ENCODE measurements at places on chromosomes 6 and 20. TPM values are rescaled to one million over a fixed set of nuclear protein-coding genes. Genes with fewer than 3 reads are reported as not detected.

KCNB1 gene
- total RNA-seq: not detected

ADGB gene
- total RNA-seq: not detected

MYO6 gene
- total RNA-seq: 68.0 TPM

PARD6B gene
- total RNA-seq: 0.07 TPM

RUNX2 gene
- not detected for total RNA-seq

OR2H1 gene
- not detected for total RNA-seq

GSTA2 gene
- total RNA-seq: not detected

RAMACL gene
- 4.0 TPM for total RNA-seq

ADTRP gene
- total RNA-seq: 3.3 TPM

DNAH8 gene
- 0.97 TPM for total RNA-seq

PGC gene
- not detected for total RNA-seq

C20orf202 gene
- total RNA-seq: not detected

BEND6 gene
- 0.66 TPM for total RNA-seq

NFKBIL1 gene
- 14.6 TPM for total RNA-seq

PRR18 gene
- not detected for total RNA-seq

Data from endothelial cell of umbilical vein (primary cell).